ENCODE measurements at places on chromosomes 5 and 9.

DNA sequence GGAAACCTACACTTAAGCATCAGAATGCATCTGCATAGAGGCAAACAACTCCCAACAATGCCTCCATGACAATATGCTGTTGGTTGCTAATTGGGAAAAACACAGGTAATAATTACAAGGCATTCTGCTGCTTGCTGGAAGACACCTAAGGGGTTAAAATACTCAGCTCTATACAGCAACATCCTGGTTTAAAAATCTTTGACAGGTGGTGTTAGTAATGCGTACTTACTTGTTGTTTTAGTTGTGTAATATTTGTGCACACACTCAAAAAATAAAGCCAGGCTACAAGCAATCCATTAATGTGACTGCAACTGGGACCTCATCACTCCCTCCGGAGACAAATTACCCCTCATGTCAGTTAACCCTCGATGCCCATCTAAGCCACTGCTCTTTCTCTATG lies 126.3 kb upstream of the ELL2 start:
- no peak for DNase-seq

- no peak for DNase-seq
Measured at GRCh38 chr9:105083256-105083655, 155.3 kb upstream of the ABCA1 start.

DNA sequence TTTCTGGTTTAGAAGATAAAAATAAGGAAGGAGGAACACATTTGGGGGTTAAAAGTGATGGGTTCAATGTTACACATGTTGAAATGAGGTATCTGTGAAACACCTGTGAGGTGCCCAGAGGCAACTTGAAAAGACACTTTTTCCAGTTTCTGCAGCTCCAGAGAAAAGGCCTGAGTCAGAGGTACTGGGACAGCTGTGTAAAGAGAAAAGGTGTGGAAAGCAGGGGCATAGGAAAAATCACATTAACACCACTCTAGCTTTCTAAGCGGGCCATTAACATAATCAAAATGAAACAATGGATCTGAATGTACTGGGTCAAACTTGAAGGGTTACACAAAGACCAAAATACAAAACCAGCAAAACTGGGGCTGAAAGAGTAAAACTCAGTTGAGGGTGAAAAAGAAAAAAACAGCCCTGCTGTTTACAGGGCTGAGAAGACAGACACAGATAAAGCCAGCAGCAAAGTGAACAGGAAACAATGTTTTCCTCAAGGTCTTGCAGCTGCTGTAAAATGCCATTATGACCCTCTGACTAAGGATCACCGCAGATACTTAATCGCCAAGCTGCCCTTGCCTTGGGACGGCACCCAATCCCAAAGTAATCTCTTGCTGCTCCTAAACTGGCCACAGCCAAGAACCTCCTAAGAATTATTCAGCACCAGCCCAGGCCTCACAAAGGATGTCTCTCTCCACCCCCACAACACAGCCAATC lies 104.7 kb downstream of the DROSHA start:
- no peak for DNase-seq

DNA sequence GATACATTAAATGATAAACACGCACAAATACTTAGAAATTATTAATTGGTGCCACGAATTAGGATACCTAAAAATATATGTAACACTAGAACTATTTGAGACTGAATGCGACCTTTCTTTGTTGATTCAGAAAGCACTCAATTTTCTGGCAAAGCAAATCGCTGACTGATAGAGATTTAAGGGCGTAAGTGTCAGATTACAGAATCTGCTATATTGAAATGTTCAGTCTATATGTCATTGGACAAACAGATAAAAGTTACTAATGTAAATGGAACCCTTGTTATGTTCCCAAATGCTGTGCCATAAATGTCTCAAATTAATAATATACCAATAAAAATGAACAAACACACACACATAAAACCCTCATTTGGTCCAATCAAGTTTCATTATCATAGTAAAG lies 137.9 kb downstream of the MPDZ start:
- DNase-seq = no peak

DNA sequence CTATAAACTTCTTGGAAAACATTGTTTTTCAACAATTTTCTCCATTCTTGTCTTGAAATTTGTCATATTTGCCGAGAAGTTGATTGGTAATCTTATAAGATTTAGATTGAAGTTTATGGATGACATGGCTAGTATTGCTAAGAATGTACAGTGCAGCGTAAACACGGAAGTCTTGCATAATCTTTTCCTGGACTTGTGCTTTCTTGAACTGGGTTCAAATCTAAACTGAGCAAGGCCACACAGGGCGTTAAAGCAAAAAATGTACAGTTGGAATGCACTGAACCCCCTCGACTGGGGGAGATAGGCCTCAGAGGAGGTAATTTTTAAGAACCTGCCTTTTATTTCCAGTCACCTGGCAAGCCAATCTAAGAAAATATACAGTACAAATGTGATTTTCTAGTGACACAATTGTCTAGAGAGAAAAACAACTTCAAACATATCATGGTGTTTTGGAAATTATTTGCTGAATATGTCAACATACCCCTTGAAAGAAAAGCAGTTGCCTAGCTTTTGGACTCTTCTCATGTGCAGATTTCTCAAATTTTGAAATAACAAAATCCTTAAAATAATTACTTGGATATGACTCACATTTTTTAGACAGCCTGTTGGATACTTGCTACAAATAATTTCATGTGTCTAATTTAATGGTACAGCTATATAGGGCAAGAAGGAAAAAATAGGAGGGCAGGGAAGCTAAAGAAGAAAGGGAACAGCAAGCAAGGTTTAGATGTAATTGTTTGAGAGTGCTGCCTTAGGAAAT lies 18.5 kb upstream of the GAS1 start:
- no peak for DNase-seq

GRCh38 chr5:123960526-123960925 lies 448.5 kb downstream of the CSNK1G3 start:
- no peak for DNase-seq

DNA sequence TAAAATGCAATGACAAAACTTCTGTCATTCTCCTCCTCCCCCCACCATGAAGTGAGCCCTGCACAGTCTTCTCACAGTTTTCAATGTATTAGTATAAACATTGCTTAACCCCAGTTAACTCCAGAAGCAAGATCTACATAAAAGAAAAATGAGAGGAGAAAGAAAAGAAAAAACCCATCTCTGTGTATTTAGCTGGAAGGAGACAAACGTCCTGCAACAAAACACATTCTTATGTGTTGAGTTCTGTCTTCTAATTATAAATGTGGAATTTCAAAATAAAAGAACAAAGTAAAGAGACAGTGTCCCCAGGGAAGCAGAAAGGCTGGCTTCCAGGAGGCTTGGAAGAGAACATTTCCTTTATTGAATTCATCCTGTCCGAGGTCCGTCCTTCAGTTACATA lies 491.9 kb upstream of the TUSC1 start:
- no peak for DNase-seq

GRCh38 chr5:78747055-78747454 lies 98.5 kb upstream of the LHFPL2 start:
- DNase-seq = no peak

- no peak for DNase-seq
Measured at GRCh38 chr9:133603135-133603927, 5.9 kb downstream of the FAM163B start.

DNA sequence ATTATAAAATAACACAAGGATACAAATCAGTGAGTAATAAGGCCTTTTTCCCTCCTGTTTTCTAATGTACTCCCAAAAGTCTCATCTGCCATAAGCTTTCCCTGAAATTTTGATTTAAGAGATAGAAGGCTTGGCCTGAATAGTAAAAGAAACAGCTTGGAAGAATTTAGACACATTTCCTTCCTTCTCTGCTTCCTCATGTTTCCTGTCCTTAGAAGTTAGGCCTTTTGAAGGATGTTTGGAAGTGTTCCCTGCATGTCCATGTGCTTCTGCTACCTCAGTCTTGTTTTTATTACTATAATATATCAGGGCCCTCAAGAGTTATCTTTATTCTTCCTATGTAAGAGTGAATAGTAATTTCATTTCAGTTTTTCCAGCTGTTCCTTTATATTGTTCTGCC lies 242.7 kb downstream of the DEPDC1B start:
- no peak for DNase-seq

GRCh38 chr5:50663636-50664035 lies 2.8 kb upstream of the PARP8 start:
- DNase-seq = no peak

- no peak for DNase-seq
Measured at GRCh38 chr5:37685816-37686215, 154.0 kb downstream of the GDNF start.

- DNase-seq = no peak
Measured at GRCh38 chr9:25716220-25716872, 38.1 kb upstream of the TUSC1 start.

DNA sequence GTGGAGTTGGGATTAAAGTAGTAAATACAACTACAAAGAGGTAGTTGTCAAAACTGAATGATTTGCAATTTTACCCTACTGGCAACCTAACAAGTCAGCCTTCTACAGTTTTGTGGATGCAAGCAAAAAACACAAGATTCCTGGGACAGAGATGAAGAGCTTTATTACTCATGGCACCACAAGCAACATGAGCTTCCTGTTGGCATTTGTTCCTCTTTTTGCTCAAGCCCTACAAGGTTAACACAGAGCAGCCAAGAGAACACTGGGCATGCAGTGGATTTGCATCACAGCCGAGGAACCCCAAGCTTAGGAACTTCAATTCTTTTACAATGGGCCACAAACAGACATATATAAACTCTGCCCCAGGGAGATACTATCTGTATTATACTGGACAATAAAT lies 28.8 kb upstream of the DMAC1 start:
- no peak for DNase-seq

- DNase-seq = no peak
Measured at GRCh38 chr9:107492381-107492970, 2.9 kb upstream of the KLF4 start.

GRCh38 chr5:124661317-124662141 lies 84.9 kb downstream of the ZNF608 start:
- peak; percentile 8 for DNase-seq

DNA sequence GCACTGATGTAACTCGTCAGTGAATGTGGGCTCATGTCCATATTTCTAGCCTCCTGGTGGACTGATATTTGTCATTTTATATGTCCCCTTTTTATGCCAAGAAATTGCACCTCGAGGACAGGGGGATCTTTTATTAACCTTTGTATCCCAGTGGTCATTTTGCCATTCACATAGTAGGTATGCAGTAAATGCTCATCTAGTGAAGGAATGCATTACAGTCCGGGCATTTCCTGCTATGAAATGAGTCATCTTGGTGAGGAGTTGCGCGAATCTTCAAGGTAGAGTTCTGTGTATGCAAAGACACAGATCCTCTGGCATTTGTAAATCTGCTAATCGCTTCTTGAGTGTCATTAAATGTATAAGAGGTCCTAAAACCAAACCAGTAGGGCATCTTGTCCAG lies 755.5 kb upstream of the ADAMTS16 start:
- DNase-seq = no peak

GRCh38 chr5:148586796-148587195 lies 67.5 kb downstream of the HTR4 start:
- no peak for DNase-seq

DNA sequence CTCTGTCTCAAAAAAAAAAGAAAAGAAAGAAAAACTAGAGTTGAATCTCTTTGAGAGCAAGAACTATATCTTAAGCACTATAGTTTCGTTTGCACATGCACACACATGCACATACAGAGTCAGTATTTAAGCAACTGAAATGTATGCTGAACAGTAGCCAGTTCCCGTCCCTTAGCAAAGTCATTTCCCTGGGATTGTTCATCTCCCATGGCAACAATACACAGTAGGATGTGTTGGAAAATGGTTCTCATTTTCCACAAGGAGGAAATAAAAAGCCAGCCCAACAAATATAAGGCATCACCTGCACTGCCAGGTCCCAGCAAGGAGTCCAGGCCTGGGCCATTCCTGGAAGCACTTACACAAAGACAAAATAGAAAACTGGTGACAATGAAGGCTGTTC lies 4.2 kb upstream of the ZNF346 start:
- DNase-seq = no peak

GRCh38 chr9:27548055-27548741 lies 18.6 kb upstream of the MOB3B start:
- no peak for DNase-seq

- no peak for DNase-seq
Measured at GRCh38 chr5:163330723-163331668, 106.4 kb upstream of the CCNG1 start.

DNA sequence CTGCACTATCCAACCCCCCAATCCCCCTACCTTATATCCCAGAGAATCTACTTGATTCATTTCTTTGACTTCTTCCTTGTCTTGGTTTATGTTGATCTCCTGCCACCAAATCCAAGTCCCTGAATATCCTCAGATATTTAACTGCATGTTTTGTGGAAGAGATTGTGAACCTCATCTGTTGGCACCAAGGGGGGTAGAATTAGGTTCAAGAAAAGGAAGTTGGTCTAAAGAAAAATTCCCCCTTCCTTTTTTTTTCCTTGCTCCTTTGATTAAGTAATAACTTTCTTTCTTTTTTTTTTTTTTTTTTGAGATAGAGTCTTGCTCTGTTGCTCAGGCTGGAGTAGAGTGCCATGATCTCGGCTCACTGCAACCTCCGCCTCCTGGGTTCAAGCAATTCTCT lies 526 bp upstream of the CD14 start:
- DNase-seq = no peak

DNA sequence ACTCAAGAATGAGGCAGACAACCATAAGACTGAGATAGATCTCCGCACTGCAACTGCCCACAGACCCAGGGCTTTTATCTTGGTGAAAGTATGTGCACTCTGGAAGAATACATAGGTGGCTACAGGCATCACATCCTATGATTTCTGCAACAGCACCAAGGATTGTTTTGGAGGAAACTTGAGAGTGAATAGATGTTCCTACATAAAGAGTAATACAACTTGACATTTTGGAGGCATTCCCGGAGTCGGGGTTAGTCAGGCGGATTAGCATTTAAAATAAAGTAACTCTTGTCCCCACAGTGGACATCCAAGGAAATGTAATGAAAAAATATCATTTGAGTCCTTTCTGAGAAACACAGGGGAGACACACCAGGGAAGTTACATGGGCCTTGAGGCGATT lies 26.7 kb downstream of the TMEM174 start:
- no peak for DNase-seq

- no peak for DNase-seq
Measured at GRCh38 chr5:8906303-8906967, 639.4 kb downstream of the SEMA5A start.

DNA sequence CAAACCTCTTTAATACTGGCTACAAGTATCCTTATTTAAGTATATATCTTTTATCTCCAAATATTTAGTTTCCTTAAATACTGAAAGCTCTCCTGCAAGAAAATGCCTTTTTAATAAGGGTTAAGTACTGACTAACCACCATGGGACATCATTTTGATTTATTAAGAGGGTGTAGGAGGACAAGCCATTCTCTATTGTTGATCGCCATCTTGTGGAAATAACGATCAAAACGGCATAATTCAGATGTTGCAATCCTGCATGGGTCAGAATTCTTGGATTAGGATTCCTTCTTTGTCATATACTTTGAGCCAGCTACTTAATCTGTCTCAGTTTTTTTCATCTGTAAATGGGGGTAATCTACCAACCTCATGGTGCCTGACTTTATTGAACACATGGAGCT lies 28.7 kb upstream of the C5orf46 start:
- DNase-seq = peak; percentile 31

- DNase-seq = no peak
Measured at GRCh38 chr5:6803981-6804550, 90.8 kb downstream of the TENT4A start.

GRCh38 chr5:79774171-79774854 lies 84.7 kb downstream of the CMYA5 start:
- no peak for DNase-seq
